ENCODE measurements at places on chromosomes 13 and 19.

GRCh38 chr19:55553217-55554182, 8.2 kb upstream of the SBK3 start:
- DNase-seq = no peak

- DNase-seq = no peak
Measured at GRCh38 chr19:51796195-51796679, 1.3 kb downstream of the FPR3 start.

GRCh38 chr13:113837560-113838355, 26.1 kb downstream of the GAS6 start:
- DNase-seq = no peak

- no peak for DNase-seq
Measured at GRCh38 chr19:10884274-10884673, 12.9 kb downstream of the CARM1 start.

DNA sequence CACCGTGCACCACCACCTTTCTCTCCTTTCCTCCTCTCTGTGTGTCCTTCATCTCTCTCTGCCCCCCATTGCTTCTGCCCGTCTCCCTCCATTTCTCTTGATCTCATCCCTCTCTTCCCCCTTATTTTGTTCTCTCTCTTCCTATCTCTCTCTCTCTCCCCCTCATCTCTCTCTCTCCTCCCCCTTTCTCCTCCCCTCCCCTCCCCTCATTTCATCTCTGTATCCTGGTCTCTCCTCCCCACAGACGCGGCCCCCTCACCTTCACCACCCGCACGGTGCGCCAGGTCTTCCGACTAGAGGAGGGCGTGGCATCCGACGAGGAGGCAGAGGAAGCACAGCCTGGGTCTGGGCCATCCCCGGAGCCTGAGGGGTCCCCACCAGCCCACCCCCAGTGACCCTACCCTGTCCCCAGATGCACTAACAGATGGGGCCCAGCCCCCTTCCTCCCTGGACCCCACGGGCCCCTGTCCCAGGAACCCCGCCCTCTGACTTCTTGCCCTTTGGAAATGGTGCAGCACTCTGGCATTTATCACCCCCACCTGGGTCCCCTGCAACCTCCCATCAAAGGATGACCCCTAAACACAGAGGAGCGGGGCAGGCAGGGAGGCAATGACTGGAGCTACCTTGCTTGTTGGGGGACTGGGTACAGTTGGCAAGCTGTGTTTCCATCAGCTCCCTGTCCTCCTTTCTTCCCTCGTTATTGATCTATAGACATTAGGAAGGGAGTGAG, 19.6 kb downstream of the KCNC3 start:
- DNase-seq = no peak

GRCh38 chr19:34305221-34306083, 51.1 kb downstream of the GARRE1 start:
- no peak for DNase-seq

- no peak for DNase-seq
Measured at GRCh38 chr13:52070929-52071523, 46.5 kb downstream of the UTP14C start.

- DNase-seq = no peak
Measured at GRCh38 chr19:58387338-58388174, 487 bp downstream of the RPS5 start.

DNA sequence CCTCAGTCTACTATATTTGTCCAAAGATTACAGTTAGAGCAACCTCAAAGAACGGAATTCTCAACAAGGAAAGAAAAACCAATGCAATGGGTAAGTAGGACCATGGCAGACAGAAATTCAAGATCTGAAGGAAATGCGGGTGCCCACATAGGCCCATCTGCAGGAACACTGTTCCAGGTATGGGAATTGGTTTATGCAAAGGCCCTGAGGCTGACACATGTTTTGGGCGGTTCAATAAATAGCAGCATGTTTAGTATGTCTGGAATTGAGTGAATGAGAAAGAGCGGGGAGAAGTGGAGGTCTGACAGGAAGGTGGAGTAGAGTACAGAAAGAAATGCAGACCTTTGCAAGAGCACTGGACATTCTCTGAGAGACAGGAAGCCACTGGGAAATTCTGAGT, 164.7 kb upstream of the KLF12 start:
- no peak for DNase-seq

DNA sequence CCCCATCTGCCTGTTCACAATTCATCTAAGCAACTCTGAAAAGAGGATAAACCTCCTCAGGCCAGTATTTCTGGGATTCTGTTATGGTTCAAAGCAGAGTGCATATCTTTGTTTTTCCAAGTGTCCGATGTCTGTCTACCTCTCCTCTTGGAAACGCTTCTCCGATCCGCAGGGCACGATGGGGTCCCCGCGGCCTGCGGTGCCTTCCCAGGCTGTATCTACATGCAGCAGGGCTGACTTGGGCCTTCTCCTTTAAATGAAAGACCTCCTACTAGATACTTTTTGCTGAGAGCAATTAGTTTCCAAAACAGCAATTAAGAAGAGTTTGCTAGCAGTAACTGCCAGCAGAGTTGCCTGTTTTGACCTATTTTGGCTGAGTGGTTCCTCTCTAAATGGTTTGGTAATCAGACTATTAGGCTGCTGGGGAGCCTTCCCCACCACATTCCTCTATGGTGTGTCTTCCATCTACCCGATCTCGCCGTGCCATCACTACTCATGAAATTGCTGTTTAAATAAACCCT, 23.5 kb downstream of the COL4A2 start:
- no peak for DNase-seq

GRCh38 chr19:55066107-55066709, 3.3 kb upstream of the RDH13 start:
- DNase-seq = no peak

- DNase-seq = no peak
Measured at GRCh38 chr13:73610799-73611592, 523.2 kb downstream of the KLF12 start.

DNA sequence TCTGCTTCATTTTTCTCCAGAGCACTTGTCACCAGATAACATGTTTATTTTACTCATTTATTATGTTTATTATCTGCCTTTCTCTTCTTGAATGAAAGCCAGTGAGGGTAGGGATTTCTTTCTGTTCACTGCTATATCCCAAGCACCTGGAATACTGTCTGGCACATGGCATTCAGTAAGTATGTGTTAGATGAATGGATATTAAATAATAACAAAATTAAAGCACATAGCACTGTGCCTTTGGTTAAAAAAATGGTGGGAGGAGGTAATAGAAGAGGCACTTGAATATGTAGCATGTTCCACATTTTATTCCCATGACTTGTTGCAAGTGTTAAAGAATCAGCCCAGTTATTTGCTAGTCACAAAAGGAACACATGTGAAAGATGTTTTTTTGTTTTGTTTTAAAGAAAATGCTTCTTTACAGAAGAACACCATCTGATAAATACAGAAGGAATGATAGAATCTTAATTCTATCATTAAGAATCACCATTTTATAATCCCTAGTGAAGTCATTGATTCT, 151.0 kb downstream of the DLEU7 start:
- no peak for DNase-seq

DNA sequence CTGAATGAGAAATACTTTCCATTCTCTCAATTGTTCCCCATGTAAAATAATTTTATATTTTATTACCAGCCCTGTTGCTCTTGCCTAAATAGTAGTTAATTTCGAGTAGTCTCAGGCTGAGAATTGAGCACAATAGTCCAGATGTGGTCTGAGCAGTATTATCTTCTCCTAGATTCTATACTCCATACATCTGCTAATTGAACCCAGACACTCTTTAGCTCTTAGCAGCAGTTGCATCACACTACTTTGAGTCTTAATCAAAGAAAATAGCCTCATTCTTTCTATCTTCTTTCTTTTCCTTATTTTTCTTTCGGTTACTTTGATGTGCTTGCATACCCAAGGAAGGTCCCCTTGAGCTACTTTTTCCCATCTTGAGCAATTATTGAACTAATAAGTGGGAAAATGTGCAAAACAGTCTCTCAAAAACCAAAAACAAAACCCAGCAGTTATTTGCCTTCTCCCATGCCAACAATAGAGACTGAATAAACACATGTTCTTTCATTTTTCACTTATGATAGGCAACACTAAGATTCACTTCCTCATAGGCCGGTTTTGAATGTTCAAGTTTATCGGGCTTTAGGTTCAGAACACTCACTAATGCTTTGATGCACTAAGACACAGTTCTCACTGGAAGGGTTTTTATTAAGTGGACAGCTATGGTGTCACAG, 204.5 kb downstream of the POU4F1 start:
- peak; percentile 36 for DNase-seq

DNA sequence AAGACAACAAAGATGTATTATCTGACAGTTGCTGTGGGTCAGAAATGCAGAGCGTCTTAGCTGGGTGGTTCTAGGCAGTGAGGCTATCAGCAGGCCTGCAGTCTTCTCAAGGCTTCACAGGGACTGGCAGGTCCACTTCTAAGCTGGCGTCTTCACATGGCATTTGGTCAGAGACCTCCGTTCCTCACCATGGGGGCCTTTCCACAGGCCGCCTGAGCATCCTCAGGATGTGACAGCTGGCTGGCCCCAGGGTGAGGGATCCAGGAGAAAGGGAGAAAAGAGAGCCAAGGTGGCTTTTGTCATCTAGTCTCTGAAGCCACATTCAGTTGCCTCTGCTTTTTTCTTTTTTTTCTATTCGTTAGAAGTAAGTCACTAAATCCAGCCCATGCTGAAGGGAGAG, 50.3 kb downstream of the FGF14 start:
- no peak for DNase-seq

DNA sequence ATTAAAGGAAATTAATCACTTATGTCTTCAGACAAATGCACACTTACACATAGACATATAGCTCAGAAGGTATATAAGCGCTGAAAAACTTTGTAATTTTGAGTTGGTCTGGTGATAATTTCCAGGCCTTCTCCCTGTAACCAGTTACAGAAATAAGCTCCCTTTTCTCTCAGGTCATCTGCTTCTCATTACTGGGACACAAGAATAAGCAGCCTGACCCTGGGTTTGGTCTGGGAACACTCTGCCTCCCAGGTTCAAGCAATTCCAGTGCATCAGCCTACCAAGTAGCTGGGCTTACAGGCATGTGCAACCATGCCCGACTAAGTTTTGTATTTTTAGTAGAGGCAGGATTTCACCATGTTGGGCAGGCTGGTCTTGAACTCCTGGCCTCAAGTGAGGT, 274.5 kb downstream of the LMO7 start:
- no peak for DNase-seq

- DNase-seq = peak; percentile 78
Measured at GRCh38 chr13:46387064-46387851, at the start of gene RUBCNL. RUBCNL (minus strand) TSS chr13:46387252; CDS start chr13:46372475, 14,777 bp downstream.

DNA sequence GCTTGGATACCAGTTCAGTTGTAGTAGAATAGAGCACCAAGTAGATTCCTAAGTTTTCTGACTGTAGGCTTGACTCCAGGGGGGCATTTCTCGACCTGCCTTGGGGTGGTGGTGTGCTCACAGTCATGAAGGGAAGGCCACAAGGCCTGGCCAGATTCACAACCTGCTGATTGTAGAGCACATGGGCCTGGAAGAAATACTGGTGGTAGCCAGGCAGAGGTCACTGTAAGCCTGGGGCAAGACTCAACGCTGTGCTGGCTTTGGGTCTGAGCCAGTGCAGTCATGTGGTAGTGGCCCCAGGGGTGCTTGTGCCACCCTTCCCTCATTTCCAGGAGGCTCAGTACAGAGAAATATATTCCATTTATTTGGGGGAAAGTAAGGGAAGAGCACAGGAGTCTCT, 832.3 kb upstream of the SLC10A2 start:
- no peak for DNase-seq

- no peak for DNase-seq
Measured at GRCh38 chr13:111278743-111279652, 41.4 kb upstream of the TEX29 start.

GRCh38 chr13:81686877-81687276, 1346.0 kb upstream of the SPRY2 start:
- no peak for DNase-seq

GRCh38 chr13:108959234-108959633, 329.8 kb downstream of the MYO16 start:
- DNase-seq = no peak

DNA sequence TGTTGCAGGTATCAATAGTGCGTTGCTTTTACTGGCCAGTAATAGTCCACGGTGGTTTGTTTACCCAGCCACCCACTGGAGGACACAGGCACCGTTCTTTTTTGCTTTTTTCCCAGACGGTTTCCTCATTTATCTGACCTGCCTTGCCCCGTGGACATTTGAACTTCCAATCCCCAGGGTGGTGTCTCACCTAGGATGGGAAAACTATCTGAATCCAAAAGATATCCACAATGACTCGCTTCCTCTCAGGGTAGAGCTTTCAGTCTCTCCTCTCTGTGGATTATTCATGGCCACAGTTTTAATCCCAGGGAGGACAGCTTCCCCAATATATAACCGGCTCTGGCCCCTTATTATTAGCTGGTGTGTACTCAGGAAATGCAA, 170.8 kb downstream of the FOXO1 start:
- no peak for DNase-seq

DNA sequence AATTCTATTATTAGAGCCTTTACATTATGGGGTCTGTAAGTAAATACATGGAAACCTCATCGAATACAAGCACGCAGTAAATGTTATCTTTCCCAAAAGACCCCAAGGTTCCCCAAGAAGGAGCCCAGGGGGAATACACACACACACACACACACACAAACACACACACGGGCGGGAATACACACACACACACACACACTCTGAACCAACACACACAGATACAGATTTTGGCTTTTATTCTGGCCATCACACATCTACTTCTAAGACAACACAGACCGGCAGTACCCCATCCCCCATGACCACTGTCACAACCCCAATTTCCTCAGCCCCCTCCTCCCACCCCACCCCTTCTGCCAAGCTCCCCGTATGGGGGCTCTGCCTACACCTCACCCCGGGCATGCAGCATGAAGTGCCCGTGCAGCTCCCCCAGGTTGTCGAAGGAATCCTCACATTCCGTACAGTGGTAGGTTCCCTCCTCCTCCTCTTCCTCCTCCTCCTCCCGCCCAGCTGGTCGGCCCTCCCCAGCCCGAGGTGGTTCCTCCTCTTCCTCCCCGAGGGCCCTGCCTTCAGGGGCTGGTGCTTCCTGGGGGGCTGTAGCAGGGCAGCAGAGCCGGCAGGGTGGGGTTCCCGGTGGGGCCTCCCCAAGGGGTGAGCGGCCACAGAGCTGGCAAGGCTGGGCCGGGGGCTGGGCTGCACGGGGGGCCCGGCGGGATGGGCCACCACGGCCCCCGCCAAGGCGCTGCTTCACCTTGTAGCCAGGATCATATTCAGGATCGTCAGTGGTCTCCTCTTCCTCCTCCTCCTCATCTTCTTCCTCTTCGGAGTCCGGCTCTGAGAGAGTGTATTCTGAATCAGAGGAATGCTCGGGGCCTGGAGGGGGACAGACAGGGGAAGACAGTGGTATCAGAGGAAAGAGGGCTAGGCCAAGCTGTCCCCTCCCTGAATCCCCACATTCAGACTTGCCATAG, 4.4 kb upstream of the SRRM5 start:
- DNase-seq = no peak

All from GM20000 (cell line).